Activated gamma-delta T cell (primary cell): ENCODE measurements at places on chromosomes 3 and 15.
A peak's percentile ranks its signal among the peaks of the same experiment; 100 is the strongest.

- DNase-seq = no peak
Observed at GRCh38 chr3:24406900-24407299, 87.8 kb downstream of the THRB start.

GRCh38 chr3:112233083-112233482 lies 60.9 kb downstream of the SLC9C1 start:
- no peak for DNase-seq

DNA sequence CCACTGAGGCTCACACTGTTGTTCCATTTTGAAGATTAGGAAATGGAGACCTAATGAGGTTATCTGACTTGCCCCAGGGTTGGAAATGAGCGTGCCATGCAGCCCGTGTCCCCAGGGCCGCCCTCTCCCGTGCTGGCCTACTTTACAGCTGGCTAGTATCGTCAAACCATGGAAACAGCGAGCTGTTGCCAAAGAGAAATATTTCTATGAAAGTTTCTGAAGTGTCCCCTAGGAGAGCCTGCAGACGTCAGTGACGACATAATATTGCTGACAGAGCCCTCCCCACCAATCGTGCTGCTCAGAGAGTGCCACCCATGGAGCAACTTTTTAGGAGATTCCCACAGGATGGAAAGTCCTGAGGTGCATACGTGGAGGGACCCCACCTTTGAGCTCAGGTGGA lies 11.2 kb upstream of the FAM174B start:
- DNase-seq = no peak

DNA sequence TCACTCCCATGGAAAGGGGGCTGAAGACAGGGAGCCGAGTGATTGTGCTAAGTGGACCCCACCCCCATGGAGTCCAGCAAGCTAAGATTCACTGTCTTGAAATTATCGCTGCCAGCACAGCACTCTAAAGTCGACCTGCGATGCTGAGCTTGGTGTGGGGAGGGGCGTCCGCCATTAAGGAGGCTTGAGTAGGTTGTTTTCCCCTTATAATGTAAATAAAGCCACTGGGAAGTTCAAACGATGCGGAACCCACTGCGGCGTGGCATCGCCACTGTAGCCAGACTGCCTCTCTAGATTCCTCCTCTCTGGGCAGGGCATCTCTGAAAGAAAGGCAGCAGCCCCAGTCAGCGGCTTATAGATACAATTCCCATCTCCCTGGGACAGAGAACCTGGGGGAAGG lies 10.9 kb upstream of the SRGAP3 start:
- no peak for DNase-seq

DNA sequence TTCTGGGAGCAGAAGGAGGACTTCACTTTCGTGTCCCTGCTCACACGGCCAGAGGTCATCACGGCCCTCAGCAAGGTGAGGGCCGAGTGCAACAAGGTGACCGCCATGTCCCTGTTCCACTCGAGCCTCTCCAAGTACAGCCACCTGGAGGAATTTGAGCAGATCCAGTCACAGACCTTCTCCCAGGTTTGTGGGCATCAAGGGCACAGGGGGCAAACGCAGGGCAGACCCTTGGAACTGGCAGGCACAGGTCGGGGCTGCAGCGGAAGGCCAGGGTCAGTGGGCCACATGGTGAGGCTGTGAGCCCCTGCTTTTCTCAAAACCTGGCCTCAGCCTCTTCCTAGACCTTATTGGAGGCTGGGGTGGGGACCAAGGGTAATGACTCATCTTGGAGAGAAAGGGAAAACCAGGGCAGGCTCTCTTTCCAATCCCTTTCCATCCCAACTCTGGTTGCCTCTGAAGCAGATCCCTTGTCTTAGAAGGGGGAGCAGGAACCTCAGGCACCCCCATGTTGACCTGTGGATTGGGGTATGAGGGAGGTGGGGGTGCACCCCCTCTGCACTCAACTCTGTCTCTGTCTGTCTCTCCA lies 29.5 kb downstream of the DNAH1 start:
- no peak for DNase-seq

DNA sequence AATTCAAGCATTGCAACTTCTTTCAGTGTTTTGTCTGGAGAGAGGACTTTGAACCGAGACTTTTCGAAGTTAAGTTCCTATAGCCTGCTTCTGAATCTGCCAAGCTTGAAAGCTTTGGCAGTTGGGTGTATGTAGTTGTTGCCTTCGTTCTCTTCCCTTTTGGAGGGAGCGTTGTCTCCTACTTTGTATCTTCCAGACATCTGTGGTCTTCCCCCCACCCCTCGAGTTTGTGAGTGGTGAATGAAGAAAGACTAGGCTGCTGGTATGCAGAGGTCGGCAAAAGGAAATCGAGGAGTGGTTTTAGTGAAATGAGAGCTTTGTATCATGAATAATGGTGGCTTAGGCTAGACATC lies 1.3 kb downstream of the CTNNB1 start:
- DNase-seq = no peak

GRCh38 chr3:87287011-87287410 lies 10.6 kb upstream of the POU1F1 start:
- DNase-seq = no peak

GRCh38 chr3:128336337-128337156 lies 130.1 kb downstream of the DNAJB8 start:
- no peak for DNase-seq

DNA sequence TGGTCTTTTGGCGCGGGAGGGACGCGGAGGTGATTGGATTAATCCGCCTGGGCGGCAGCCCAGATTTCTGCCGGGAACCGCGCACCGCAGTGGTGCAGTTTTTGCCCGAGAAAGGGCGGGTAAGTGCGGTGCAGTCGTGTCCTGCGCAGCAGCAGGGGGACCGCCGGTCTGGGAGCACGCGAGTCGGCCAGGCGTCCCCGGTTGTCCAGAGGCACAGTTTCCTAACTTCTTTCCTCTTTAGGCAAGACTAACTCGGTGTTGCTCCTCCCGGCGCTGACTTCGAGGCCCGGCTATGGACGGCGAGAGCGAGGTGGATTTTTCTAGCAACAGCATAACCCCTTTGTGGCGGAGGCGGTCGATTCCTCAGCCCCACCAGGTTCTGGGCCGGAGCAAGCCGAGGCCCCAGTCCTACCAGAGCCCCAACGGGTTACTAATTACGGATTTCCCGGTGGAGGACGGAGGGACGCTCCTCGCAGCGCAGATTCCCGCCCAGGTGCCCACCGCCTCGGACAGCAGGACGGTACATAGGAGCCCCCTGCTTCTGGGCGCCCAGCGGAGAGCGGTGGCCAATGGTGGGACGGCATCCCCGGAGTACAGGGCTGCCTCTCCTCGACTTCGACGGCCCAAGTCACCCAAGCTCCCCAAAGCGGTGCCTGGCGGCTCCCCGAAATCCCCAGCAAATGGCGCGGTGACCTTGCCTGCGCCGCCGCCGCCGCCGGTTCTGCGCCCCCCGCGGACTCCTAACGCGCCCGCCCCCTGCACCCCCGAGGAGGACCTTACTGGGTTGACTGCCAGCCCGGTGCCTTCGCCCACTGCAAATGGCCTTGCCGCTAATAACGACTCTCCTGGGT lies 736 bp downstream of the ARHGEF26 start:
- peak; percentile 7 for DNase-seq

DNA sequence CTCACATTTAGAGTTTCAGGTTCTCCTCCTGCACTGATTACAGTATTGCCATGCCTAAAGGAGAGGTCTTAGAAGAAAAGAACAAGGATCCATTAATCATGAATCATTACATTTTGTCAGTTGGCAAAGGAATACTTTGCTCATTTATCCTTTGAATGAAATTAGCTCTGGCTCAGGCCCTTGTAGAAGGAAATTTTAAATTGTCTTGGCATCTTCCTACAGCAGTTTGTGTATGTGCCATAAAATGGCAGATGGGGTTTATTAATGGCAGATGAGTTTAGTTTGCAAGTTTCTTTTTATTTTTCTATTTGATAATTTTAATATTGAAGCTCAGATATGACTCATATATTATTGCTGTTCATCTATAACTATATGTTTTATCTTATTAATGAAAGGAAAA lies 181.2 kb upstream of the EPHA3 start:
- DNase-seq = no peak

DNA sequence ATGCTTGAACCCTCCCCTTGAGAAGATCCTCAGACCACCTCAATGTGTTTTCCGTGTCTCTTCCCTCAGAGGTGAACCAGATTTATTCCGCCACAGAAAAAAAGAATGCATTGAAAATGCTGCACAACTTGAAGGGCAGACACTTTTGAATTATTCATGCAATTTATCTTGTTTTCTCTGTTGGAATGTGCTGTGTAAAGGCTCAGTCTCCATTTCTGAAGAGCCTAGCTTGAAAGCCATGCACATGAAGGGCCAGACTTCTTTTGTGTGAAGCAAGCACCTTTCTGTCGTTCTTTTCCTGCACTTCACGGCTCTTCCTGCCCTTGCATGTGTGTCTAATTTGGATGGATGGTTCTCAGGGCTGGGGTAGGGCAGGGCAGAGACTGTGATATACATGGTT lies 79.0 kb upstream of the ATP13A5 start:
- DNase-seq = no peak

GRCh38 chr15:69067296-69067695 lies 52.8 kb downstream of the NOX5 start:
- no peak for DNase-seq

DNA sequence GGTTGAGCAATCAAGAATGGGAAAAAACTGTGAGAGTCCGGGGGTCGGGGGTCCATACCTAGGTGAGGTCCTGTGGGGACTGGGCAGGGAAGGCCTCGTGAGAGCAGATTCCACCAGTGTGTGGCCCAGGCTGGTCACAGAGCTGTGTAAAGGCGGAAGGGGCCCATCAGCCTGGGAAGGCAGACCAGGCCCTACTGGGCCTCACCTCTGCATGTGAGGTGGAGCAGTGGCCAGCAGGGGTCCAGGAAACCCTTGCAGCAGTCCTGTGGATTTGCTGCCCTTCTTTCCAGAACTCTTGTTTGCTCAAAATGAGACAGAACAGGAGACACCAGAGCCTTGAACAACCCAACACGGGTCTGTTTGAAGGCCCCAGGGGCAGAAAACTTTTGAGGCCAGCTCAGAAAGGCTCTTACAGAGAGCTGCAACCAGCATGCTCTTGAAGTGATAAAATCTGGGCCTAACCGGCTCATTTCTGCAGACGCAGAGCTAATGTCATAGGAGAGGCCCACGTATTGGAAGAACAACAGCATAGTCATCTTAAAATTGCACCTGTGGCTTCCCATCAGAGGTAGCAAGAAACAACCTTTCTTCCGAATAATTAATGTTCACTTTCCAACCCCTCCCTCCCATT lies 30.3 kb upstream of the HHATL start:
- no peak for DNase-seq

GRCh38 chr3:148588291-148588690 lies 109.4 kb upstream of the AGTR1 start:
- DNase-seq = no peak

- no peak for DNase-seq
Observed at GRCh38 chr3:53202331-53203015, 41.5 kb downstream of the PRKCD start.

GRCh38 chr3:56860939-56861338 lies 59.2 kb upstream of the ARHGEF3 start:
- DNase-seq = no peak

- DNase-seq = no peak
Observed at GRCh38 chr3:25945836-25946235, 155.9 kb downstream of the OXSM start.

DNA sequence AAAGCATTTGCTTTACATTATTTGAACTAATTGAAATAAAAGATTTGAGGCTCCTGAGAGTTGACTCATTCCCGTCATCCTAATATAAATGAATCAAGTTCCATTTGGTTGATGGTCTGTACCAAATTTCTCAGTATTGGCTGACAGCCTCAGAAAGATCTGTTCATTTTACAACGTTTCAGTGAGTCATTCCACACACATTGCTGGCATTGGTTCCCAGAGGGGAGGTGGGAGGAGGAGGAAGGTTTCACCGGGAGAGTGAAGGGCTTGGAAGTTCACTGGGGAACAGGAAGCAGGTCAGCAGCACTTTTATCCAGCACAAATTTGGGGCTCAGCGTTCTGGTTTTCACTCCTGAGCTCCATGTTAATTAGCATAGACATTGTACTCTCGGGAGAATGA lies 176.7 kb upstream of the CADPS start:
- DNase-seq = no peak

DNA sequence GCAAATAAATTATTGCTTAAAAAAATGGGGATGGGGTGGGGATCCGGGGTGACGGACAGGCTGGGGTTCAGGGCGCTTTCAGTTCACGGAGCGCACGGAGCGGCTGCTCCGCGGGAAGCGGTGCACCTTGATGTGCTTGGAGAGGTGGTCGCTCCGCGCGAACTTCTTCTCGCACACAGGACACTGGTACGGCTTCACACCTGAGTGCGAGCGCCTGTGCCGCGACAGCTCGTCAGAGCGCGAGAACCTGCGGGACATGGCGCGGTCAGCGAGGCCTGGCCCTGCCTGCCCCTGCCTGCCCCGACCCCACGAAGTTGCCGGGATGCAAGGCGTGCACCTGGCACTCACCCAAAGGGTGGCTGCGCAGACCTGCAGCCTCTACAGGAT lies 13.6 kb downstream of the KLF15 start:
- no peak for DNase-seq

DNA sequence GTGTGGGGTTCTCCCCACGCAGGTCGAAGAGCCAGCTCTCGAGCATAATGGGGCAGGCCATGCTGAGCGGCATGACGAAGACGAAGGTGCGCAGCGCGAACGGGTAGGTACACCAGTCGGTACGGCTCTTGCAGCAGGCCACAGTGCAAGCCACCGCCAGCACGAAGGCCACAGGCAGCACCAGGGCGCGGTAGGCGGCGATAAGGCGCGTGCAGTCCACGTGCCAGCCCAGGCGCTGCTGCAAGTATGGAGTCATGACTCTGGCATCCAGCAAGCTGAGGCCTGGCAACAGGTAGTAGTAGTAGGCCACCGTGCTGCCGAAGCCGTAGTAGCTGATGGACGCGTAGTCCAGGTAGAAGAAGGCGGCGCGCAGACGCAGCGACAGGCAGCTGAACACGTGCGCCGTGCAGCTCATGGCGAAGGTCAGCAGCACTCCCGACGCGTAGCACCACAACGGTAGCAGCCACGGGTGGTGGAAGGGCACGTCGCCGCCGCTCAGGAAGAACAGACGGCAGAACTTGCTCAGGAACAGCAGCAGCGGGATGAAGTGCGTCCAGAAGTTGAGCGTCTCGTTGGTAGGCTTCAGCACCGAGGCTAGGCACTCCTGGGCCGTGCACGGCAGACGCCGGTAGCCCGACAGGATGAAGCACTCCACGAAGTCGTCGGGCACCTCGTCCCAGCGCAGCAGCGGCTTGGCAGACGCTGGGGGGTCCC lies 797 bp downstream of the PAQR9 start:
- no peak for DNase-seq
